ENCODE measurements at places on chromosomes 1 and 21.

- DNase-seq: no peak
These were observed 8.1 kb downstream of the PSRC1 start for GRCh38 chr1:109274533-109275476.

DNA sequence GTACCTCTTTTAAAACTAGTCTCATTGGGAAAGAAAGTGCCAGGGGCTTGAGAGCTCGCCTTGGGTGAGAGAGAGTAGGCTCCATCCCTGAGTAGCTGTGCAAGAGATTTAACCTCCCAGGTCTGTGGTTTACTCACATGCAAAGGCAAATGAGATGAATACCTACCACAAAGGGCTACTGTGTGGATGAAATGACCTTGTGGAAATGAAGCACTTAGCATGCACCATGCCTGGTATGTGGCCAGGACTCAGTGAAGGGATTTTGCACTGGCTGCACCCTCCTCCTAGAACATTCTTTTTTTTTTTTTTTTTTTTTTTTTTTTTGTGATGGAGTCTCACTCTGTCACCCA, 120.3 kb downstream of the PROX1 start:
- no peak for DNase-seq

GRCh38 chr1:59455206-59455605, 158.3 kb downstream of the FGGY start:
- DNase-seq: no peak

GRCh38 chr1:36269408-36269838, 36.7 kb upstream of the SH3D21 start:
- no peak for DNase-seq

DNA sequence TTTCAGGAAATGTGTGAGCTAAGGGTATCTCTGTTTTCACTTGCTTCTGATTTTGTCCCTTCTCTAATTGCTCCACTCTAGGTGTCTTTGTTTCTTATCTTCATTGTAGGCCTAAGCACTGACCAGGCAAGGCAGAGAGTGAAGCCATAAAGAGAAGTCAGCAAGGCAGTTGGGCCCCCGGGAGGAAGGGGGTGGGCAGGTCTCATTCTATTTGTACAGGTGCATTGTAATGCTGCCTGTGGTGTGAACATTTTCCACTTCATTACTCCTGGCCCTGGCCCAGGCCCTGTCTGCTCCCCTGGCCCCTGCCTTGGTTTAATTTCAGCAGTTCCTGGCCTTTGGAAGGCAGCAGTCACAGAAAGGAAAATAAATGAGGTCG, 86.4 kb upstream of the JUN start:
- DNase-seq: no peak

DNA sequence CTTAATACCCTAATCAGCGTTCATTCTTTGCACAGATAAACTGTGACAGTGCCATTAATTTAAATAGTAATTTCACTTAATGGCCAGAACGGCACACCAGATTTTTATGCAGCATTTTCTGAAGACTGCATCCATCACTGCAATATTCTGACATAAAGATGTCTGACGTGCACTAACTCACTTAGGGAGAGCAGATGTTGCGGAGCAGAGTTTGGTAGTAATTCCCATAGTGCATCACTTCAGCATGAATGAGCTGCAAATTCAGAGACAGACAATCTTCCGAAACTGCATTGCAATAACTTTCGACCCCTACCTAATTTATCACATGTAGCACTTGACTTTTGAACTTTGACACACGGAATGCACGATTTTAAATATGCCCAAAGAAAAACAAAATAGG, 225.3 kb downstream of the KCTD3 start:
- no peak for DNase-seq

DNA sequence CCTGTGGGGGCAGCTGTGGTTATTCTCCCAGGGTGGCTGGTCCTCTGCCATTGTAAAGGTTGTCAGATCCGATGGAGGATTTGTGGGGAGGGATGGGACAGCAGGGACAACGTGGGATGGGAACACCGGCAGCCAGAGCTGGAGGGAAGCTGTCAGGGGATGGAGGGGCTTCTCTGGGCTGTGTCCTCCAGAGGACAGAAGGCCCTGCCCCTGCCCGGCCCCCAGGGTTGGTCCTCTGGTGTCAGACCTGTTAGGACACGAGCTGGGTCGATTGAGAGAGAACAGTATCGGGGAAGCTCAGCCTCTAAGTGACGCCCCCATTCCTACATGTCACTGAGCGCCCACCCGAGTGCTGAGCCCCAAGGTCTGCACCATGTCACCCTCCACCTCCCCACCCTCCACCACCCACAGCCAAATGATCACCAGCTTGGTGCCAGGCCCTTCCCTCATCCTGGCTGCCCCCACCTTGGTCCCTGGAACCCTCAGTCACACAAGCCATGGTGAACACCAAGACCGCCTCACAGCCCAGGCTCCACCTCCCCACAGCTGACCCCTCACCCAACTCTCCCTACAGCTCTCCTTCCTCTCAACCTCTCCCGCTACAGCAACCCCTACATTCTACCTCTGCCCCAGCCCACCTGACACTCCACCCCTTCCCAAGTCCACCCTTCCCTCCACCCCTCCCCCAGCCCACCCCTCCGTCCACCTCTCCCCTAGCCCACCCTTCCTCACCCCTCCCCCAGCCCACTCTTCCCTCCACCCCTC, 244.4 kb downstream of the MATN1 start:
- no peak for DNase-seq

DNA sequence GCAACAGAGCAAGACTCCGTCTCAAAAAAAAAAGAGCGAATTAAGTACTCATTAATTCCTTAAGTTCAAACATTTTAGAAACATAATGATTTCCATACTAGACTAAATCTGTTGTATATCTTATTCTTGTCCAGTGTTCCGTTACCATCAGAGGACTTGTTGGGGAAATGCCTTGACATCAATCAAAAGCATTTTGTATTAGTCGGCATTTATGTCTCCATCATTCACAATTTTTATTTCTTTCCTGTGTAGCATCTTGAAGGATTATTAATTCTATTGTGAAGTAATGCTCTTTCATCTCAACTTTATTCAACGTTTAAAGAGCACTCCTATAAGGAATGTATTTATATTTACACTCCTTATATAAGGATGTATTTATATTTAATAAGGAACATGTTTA, 82.9 kb upstream of the QSOX1 start:
- DNase-seq: no peak

DNA sequence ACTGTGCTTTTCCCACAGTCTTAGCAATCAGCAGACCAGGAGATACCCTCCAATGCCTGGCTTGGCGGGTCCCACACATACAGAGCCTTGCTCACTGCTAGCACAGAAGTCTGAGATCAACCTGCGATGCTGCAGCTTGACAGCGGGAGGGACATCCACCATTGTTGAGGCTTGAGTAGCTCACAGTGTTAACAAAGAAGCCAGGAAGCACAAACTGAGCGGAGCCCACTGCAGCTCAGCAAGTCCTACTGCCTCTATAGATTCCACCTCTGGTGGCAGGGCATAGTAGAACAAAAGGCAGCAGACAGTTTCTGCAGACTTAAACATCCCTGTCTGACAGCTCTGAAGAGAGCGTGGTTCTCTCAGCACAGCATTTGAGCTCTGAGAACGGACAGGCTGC, 33.4 kb downstream of the MNDA start:
- no peak for DNase-seq

Data from AG09319 (cell line).